ENCODE measurements at places on chromosomes 3 and 15. TPM values are rescaled to one million over a fixed set of nuclear protein-coding genes. Genes with fewer than 3 reads are reported as not detected.

ZXDC gene
- 15.2 TPM for total RNA-seq

GPR87 gene
- not detected for total RNA-seq

RFTN1 gene
- 30.1 TPM for total RNA-seq

ZFAND6 gene
- 146 TPM for total RNA-seq

MSL2 gene
- total RNA-seq: 10.0 TPM

XCR1 gene
- not detected for total RNA-seq

POPDC2 gene
- total RNA-seq: 0.11 TPM

NISCH gene
- 88.7 TPM for total RNA-seq

RASL12 gene
- not detected for total RNA-seq

RLBP1 gene
- not detected for total RNA-seq

DCBLD2 gene
- total RNA-seq: 71.7 TPM

IL16 gene
- total RNA-seq: 0.20 TPM

A4GNT gene
- total RNA-seq: not detected

HACD2 gene
- total RNA-seq: 29.4 TPM

SLC22A13 gene
- 0.18 TPM for total RNA-seq

RASGRF1 gene
- total RNA-seq: not detected

Measured in pulmonary artery endothelial cell (primary cell).